ENCODE measurements at places on chromosomes 3 and 15. TPM values are rescaled to one million over a fixed set of nuclear protein-coding genes. Genes with fewer than 3 reads are reported as not detected.

GRCh38 chr3:101146946-101147345, 153.7 kb upstream of the ABI3BP start:
- DNase-seq = no peak

- DNase-seq = no peak
These were observed 250.3 kb upstream of the IGF1R start for GRCh38 chr15:98398056-98398455.

DNA sequence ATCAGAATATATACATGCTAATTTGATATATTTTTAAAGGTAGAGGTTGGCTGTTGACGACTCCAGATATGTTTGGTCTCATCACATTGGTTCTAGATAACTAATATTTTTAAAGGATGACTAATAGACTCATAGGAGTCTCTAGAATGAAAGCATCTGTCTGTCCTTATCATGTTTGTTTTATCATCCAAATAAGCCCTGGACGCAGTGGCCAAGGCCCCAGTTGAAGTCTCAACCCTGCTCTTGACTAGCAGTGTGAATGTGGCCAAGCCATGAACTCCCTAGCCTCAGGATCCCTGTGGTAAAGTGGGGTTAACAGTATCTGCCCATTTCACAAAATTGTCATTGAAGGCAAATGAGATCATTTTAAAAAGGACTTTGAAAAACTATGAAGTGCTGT, 53.6 kb downstream of the ABHD2 start:
- no peak for DNase-seq

DNA sequence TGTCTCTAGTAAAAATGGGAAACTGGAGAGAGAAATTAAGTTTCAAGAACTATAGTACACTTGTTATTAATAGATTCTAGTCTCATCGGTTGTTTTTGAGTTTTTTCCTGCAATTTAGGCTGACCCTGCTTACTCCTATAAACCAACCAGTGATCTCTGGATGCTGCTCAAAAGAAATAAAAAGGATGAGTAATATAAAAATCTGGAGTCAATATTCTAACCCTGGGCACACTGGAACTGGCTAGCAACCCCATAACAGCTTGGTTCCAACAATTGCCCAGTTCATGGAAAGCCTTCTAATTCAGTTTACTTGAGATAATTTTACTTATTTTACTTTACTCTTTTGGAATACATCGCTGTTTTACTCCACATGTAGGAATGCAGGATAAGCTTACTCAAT, 211.6 kb downstream of the GBE1 start:
- no peak for DNase-seq

DNA sequence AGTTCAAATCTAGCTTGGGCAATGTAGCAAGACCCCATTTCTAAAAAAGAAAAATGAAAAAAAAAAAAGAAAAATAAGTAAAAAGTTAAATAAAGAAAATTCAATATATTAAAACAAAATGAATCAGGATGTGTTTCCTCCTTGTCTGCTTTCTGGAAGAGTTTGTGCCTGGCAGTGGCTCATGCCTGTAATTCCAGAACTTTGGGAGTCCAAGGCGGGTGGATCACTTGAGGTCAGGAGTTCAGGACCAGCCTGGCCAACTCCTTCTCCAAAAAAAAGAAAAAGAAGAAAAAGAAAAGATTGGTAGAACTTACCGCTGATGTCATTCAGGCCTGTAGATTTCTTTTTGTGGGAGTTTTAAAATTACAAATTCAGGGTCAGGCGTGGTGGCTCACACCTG, 36.8 kb downstream of the DAG1 start:
- no peak for DNase-seq

DNA sequence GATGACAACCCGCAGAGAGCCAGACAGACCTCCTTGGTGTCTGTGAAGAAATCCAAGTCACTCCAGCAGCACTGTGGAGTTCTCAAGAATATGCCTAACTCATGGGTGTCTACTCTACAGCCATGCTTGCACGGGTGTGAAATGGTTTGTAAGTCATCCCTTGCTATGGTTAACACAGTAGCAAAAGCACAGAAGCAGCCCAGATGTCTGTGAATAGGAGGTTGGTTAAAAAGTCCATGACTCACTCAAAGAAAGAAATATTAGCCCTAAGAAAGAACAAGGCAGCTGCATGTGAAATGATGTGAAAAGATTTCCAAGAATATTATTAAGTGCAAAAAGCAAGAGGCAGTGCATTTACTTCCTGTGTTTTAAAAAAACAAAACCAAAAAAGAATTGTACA, 12.1 kb upstream of the LIMD1 start:
- no peak for DNase-seq

DNA sequence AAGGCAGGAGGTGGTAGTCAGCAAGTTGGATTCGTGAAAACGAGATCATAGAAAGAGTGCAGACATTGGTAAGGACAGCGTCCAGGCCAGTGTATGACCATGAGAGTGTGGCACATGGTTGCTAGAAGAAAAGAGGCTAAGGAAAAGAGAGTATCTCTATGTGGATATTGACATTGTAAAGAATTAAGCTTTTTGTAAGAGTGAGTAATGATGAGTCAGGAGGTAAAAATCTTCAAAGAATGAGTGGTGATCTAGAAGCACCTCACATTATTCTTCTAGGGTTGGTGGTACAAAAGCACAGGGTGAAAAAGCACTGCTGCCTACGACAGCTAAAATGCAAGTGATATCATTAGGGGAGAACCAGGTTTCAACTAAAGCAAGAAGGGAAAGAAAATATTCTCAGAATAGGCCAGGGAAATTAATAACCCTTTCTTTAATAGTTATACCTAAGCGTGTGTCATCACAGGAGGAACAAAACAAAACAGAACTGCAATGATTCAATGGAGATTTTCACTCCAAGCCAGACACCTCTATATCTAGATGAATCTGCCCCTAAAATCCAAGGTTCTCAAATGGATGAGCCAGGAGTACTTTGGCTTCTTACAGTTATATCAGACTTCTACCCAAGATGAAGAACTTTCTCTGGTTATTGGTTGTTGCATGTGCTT, 884.7 kb downstream of the NAALADL2 start:
- DNase-seq = no peak

- no peak for DNase-seq
These were observed 90.5 kb upstream of the CTDSPL start for GRCh38 chr3:37770938-37771918.

- no peak for DNase-seq
These were observed 3.4 kb downstream of the RARRES1 start for GRCh38 chr3:158728851-158729250.

GRCh38 chr3:73503781-73504180, 121.0 kb downstream of the PDZRN3 start:
- DNase-seq = no peak

DNA sequence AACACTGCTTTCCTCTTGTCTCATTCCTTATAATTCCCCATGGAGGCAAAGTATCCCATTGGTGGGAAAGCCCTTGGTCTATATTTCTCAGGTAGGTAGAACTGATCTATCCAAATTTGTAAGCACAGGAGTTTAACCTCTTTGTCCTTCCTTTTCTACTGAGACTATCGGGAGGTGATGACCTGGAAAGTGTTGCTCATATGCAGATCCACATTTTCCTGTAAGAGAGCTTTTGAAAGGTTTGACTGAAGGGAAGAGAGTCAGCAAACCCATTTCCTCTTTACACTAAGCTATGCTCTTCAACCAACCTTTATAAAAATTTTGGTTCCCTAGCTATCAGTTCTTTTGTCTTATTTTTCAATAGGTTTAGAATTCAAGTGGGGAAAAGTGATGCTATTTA, 200.7 kb downstream of the TIGIT start:
- DNase-seq = no peak

DNA sequence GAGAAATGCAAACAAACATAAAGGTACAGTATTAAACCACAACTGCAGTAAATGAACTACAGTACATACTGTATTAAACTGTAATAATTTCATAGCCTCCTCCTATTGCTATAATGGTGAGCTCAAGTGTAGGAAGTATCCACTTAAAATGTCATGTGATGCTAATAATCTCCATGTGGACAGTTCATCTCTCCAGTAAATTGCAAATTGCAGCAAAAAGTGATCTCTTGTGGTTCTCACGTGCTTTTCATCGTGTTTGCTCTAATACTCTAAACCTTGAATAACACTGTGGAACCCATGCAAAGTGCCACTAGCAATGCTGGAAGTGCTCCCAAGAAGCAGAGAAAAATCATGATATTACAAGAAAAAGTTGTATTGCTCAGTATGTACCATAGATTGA, 9.2 kb upstream of the FNDC3B start:
- no peak for DNase-seq

- DNase-seq = no peak
These were observed 735.6 kb upstream of the GBE1 start for GRCh38 chr3:82496890-82497560.

DNA sequence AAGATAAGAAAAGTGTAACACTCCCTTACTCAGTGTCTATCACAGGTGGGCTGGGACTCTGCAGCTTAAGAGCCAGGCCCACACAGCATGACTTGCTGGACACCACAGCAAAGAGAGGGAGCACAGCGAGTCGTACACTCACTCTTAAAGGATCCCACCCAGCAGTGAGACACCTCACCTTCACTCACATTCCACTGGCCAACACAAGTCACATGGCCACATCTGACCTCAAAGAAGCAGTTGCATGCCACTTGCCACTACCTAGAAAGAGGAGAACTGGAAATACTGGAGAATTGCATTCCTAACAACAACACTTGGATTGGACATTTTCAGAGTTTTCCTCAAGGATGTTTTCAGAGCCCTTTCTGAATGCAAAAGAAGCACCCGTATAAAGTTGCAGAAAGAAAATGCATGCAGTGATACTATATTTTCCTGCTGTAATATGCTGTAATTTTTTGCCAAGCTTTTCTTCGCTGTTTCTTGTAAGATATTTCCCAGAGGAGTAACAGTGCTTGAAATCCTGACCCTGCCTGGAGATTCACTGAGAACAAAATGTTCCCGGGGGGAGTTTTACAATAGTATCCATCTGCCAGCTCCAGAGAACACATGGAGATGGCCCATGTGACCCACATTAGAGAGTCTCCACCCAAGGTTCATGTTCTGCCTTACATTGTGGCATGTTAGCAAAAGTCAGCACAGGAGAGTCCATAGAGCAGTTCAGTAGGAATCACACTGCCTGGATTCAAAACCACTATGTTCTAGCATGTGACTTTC, 42.2 kb downstream of the TRIM42 start:
- DNase-seq = no peak

- peak; percentile 19 for DNase-seq
These were observed at the start of gene ADCY5 for GRCh38 chr3:123448536-123449101. Gene ADCY5 (minus strand): TSS chr3:123449090. CDS start chr3:123448545, 545 bp downstream.

- DNase-seq = peak; percentile 75
These were observed 238.8 kb downstream of the EDEM1 start for GRCh38 chr3:5426094-5426883.

- DNase-seq = no peak
These were observed 289.7 kb downstream of the RPLP1 start for GRCh38 chr15:69742361-69742760.

DNA sequence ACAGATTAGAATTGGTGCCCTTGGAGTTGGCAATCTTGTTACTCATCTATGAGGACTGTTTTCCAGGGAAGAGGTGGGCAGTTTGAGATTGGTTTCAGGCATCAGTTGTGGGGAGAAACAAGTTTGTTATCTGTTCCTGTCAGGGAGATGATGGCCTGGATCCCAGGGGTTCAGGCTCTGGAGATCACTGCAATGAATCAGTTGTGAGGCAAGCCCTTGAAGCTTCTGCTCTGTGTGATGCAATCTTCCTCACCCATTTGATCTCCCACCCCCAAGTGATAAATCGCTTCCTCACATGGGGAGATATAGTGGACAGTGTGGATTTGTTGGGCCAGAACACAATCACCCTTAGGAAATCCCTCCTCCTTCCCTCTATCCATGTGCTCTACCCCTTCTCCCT, 276.6 kb upstream of the LRTM1 start:
- DNase-seq = no peak

- no peak for DNase-seq
These were observed 4.8 kb upstream of the CSK start for GRCh38 chr15:74776821-74777768.

DNA sequence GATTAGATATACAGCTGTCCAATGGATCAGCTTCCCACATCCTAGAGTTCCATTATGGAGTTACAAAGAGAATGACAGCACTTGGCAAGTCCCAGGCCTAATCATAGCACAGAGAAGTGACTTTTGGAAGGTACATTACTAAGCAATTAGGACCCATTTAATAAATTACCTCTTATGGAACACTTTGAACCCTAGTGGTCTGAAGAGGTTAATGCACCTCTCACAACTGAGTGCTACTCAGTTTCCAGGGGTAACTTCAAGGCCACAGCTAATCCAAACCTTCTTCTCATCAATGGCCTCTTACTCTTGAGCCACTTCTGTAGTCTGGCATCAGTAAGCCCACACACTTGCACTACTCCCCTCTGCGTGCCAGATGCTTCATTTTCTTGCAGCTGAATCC, 34.9 kb upstream of the MEIS2 start:
- no peak for DNase-seq

DNA sequence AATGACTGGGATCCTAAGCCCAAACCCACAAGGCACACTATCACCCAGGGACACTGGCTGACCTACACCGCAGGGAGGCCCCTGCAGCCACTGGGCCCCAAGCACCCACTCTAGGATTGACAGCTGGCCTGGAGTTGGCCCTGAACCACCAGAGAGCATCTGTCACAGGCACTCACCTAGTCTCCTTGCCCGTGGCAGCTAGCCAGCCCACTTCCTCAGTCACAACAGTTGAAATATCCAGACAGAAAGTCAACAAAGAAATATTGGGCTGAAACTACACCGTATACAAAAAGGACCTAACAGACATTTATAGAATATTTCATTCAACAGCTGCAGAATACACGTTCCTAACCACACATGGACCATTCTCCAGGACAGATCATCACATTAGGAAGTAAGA, 5.2 kb upstream of the SPINK8 start:
- DNase-seq = no peak

DNA sequence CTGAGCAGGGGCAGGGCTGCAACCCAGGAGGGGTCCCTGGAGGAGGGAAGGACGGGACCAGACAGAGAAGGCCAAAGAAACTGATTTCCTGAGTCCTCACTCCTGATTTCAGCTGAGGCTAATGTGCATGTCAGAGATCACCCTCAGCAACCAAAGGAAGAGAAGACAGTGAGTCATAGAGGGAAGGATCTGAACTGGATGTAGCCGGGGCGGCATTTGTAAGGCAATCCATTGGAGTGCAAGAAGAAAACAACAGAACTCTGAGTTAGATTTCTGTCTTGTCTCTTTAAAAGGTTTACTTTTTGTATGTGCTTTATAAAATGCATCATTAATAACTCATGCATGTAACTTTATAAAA, 105.3 kb upstream of the AGBL1 start:
- no peak for DNase-seq

Gene FAM227B
- 9.3 TPM for polyA plus RNA-seq

Gene SSUH2
- 0.36 TPM for polyA plus RNA-seq

Gene PIF1
- polyA plus RNA-seq = 0.47 TPM

Gene MAP6D1
- 4.5 TPM for polyA plus RNA-seq

Gene CHRD
- polyA plus RNA-seq = 5.1 TPM

Gene MGA
- polyA plus RNA-seq = 10.5 TPM

Gene SLC28A2
- 0.01 TPM for polyA plus RNA-seq

Gene GPR62
- polyA plus RNA-seq = 0.07 TPM

Gene C3orf22
- not detected for polyA plus RNA-seq

Gene IL17RD
- polyA plus RNA-seq = 0.34 TPM

Gene SNURF
- polyA plus RNA-seq = 3.4 TPM

Gene C3orf49
- polyA plus RNA-seq = not detected

Gene FETUB
- not detected for polyA plus RNA-seq

Gene GXYLT2
- 0.04 TPM for polyA plus RNA-seq

Gene PPP1R14D
- not detected for polyA plus RNA-seq

Gene CCDC39
- polyA plus RNA-seq = 0.03 TPM
